ENCODE measurements at places on chromosomes 3 and 15.
A peak's percentile ranks its signal among the peaks of the same experiment; 100 is the strongest.

DNA sequence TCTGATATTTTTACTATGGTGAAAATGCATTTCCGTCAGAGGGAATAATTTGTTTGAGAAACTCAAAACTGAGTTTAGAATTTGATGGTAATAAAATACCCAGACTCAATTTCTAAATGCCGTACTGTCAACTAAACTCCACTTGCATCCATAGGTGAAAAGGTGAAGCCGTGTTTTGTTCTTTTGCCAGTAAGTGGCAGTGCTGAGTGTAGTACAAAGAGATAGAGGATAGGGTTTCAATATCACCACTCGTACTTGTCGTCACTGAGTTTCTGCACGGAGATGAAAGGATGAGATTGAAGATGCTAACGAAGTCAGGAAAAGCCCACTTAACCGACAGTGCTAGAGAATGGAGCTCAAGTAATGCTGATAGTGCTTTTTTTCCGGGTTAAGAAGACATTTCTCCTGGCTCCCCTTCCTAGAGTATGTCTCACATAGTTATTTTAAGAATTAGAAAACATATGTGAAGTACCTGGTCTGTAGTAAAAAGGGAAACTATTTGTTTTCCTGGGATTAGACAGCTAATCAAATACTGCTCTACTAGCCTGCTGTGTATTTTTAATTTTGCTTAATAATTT is 345.1 kb downstream of the IL5RA start:
- no peak for DNase-seq

DNA sequence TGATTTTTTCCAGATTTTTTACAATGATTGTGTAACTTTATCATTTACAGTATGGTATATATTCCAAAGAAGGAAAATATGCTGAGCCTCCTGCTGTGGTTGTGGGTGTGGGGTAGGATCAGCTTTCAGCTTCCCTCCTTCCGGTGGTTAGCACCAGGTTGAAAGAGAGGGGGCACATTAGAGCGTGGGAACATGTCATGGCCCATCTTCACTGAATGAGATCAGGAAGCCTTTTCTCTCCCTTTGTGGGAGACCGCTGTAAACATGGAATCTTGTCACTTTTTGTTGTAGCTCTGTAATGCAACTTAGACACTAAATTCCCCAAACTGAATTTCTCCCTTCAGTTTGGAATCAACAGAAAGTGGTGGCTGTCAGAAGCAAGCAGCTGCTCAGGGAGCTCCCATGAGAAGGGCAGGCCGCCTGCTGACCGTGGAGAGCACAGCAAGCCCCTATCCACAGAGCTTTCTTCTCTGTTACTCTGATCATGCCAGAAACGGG is 86.7 kb upstream of the LIMD1 start:
- DNase-seq, result no peak

- no peak for DNase-seq
These were observed 103.8 kb downstream of the NR1D2 start for GRCh38 chr3:24048843-24049242.

DNA sequence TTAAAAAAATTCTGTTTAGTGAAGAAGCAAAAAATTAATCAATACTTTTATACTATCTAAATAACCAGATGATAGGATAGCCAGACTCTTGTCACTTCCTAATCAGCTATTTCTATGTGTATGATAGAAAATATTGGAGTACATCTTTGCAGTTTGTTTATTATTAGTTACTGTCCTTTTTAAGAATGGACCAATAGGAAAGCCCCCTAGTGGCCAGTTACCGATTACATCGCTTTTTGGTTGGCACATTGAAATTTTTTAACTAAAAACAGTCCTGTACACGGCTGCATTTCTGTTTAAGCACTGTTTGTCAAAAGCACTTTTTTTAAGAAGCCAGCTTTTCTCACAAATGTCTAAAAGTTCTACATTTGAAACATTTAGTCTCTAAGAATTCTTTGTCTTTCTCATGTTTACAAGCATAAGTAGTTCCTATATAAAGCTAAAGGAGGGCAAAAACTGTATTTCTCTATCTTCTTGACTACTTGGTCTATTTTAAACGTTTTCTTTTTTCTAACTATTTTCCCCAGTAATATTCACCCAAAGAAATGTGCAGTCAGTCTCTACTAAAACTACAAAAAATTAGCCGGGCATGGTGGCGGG is 253.2 kb upstream of the LRTM1 start:
- no peak for DNase-seq

GRCh38 chr3:52874864-52875587 is 22.3 kb downstream of the STIMATE start:
- no peak for DNase-seq

- no peak for DNase-seq
These were observed 173.5 kb downstream of the TNIK start for GRCh38 chr3:171286580-171287249.

DNA sequence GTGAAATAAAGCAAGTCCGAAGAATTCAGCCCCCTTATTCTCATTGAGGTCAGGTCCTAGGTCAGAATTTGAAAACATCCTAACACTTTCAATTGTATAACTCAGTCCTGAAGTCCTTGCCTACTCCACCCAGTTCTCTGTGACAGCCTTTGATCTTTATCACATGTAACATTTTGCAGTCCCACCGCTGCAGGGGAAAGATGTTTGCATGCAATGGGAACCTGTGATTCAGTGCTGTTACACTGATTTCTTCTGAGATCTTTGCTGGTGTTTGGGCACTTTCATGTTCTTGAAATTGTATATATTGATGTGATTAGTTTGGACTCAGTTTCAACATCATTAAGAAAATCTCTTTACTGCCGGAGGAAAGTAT is 18.0 kb upstream of the SECISBP2L start:
- DNase-seq, result peak; percentile 31

- no peak for DNase-seq
These were observed 353.9 kb upstream of the RARB start for GRCh38 chr3:25074149-25074548.

DNA sequence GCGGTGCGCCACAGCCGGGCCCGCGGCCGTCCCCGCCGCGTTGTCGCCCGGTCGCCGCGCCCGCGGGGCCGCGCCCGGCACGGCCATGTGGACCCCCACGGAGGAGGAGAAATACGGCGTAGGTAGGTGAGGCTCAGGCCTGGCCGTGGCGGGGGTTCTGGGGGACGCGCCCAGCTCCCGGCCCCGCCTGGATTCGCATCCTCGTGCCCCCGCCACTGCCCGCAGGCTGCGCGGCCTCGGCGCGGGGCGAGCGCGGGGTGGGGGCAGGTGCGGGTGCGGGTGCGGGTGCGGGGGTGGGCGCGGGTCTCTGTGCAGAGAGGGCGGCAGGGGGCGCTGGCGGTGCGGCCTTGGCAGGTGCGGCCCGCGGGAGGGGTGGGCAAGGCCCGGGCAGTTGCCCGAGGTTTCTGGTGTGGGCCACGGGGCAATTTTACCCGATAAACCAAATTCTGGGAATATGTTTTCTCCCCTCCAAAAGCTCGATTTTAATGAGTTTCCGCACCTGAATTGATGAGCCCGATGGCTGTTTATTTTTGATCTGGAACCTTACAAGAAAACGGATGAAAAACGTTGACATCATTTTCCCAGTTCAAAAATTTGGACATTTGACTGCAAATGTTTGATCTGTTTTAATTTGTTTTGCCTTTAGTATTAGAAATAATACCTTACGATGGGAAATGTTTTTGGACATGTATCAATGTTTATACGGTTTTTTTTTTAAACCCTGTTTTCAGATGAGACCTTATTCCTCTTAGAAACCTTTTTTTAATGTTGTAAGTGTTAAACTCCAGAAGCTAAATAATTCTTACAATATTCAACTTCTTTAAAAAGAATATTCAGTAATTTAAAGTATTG is 678 bp downstream of the DOCK3 start:
- DNase-seq, result peak; percentile 54

GRCh38 chr3:129379582-129380358 is 48.7 kb downstream of the EFCAB12 start:
- no peak for DNase-seq

DNA sequence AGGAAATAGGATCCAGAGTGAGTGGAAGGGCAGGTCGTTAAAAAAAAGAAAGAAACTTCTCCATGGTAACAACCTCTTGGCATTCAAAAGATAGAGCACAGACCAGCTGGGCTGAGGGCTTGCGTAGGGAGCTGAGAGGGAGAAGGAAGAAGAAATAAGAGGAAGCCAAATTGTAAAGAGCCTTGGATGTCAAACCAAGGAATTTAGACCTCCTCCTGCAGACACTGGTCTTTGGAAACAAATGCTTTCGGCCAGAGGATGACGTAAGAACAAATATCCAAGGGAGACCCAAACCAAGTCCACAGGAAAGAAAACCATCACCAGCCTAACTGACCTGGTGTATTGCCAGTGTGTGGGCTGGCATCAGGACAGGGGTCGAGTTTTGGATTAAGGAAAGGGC is 155.2 kb downstream of the UACA start:
- DNase-seq, result no peak

DNA sequence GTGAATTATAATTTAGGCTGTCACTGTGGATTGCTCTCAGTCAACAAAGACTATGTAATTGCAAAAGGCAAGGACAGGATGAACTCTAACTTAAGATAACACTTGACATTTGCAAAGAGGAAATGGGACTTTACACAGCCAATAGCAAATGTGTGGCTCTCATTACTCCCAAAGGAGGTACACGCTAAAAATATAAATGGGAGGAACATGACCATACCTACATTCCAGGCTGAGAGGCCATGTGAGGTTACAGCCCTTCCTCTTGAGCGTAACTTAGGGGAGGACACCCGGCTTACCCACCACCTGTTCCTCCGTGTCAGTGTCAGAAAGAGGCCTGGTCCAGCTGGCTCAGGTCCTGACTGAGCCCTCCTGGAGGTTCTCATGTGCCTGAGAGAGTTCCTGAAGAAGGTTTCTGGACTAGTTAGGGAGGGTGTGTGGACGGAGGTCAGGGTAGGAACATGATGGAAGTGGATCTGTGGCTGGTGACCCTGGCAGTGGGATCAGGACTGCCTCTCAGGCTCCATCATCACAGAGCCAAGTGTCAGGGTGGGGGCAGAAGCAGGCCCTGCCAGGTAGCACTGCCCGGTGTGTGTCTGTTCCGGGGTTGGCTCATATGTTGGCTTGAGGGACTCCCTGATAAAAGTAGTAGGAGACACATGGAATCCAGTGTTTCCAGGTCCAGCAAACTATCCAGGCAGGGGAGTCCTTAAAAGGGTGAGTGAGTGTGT is 7.9 kb downstream of the POPDC2 start:
- DNase-seq, result no peak

DNA sequence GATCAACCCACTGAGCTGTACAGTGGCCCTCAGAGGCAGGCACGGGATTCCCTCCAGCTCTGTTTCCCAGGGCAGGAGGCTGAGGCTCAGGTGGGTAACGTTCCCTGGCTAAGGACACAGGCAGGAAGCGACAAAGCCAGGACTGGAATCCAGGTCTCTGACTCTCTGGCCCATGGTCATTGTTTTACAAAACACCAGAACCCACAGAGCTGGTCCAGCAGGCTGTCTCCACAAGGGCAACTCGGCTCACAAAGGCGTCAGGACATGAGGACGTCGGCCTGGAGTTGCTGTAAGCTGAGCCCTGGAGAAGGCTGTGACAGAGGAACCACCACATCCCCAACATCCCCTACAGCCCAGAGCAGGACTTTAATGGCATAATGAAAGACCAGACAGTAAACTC is 30.7 kb downstream of the NUP210 start:
- DNase-seq, result no peak

- DNase-seq, result no peak
These were observed 540.8 kb downstream of the SI start for GRCh38 chr3:164537485-164537884.

All from T-helper 2 cell treated with Interferon-gamma antibody and Interleukin-4, amounts not matched to agents 5 μg/mL and 100 μg/mL, for 36 hours (primary cell).